Umbilical cord (tissue), 2 donors: ENCODE measurements at places on chromosomes 1 and 21. TPM values are rescaled to one million over a fixed set of nuclear protein-coding genes. Genes with fewer than 3 reads are reported as not detected.

Gene TCP10L
- not detected for total RNA-seq

Gene A3GALT2
- not detected for total RNA-seq

Gene SNRPE
- 51.5 TPM for total RNA-seq

Gene SIPA1L2
- total RNA-seq, result 49.1 TPM

Gene CLCNKA
- total RNA-seq, result not detected

Gene SLC35F3
- total RNA-seq, result 0.24 TPM

Gene RAB42
- total RNA-seq, result 7.0 TPM

Gene BLACAT1
- 1.2 TPM for total RNA-seq

Gene CFHR2
- total RNA-seq, result 4.3 TPM

Gene TRIM67
- 1.2 TPM for total RNA-seq

Gene BLZF1
- 46.7 TPM for total RNA-seq

Gene NBPF10
- total RNA-seq, result 0.24 TPM

Gene LYPD8
- total RNA-seq, result not detected

Gene LCE3D
- total RNA-seq, result 2.4 TPM

Gene TNNT2
- 2.6 TPM for total RNA-seq

Gene LORICRIN
- not detected for total RNA-seq

Gene UBE2U
- not detected for total RNA-seq

Gene AMY1A
- total RNA-seq, result 0.48 TPM

Gene LCE1E
- not detected for total RNA-seq

Gene AADACL3
- total RNA-seq, result 5.8 TPM

Gene LCE1C
- not detected for total RNA-seq

Gene SUMO3
- 49.4 TPM for total RNA-seq

Gene TTLL7
- 92.7 TPM for total RNA-seq

Gene IFNLR1
- 5.3 TPM for total RNA-seq

Gene CELF3
- not detected for total RNA-seq

Gene TMED5
- 46.5 TPM for total RNA-seq

Gene SH2D2A
- total RNA-seq, result 0.48 TPM

Gene PCSK9
- total RNA-seq, result 2.6 TPM

Gene LAMB3
- 16.1 TPM for total RNA-seq

Gene NR1I3
- 0.48 TPM for total RNA-seq

Gene FCRL2
- 1.2 TPM for total RNA-seq

Gene SHE
- 3.4 TPM for total RNA-seq

Gene GPR161
- 20.0 TPM for total RNA-seq

Gene PTAFR
- 3.4 TPM for total RNA-seq

Gene LIN28A
- 1.4 TPM for total RNA-seq

Gene GJA4
- 3.4 TPM for total RNA-seq

Gene TMEM82
- not detected for total RNA-seq

Gene OR2L8
- total RNA-seq, result not detected

Gene AIM2
- 4.3 TPM for total RNA-seq

Gene ZNF687
- 11.1 TPM for total RNA-seq

Gene TCHHL1
- total RNA-seq, result 6.5 TPM

Gene ACP6
- total RNA-seq, result 6.0 TPM

Gene FAM151A
- not detected for total RNA-seq

Gene LCK
- 0.96 TPM for total RNA-seq

Gene CCDC190
- 31.3 TPM for total RNA-seq

Gene SETDB1
- total RNA-seq, result 38.8 TPM

Gene HIVEP3
- total RNA-seq, result 1.7 TPM

Gene KCNK2
- 1.9 TPM for total RNA-seq

Gene MCOLN3
- 2.6 TPM for total RNA-seq

Gene ZYG11A
- total RNA-seq, result 0.48 TPM

Gene INKA2
- total RNA-seq, result 16.6 TPM
